ENCODE measurements at places on chromosomes 2 and 18.

DNA sequence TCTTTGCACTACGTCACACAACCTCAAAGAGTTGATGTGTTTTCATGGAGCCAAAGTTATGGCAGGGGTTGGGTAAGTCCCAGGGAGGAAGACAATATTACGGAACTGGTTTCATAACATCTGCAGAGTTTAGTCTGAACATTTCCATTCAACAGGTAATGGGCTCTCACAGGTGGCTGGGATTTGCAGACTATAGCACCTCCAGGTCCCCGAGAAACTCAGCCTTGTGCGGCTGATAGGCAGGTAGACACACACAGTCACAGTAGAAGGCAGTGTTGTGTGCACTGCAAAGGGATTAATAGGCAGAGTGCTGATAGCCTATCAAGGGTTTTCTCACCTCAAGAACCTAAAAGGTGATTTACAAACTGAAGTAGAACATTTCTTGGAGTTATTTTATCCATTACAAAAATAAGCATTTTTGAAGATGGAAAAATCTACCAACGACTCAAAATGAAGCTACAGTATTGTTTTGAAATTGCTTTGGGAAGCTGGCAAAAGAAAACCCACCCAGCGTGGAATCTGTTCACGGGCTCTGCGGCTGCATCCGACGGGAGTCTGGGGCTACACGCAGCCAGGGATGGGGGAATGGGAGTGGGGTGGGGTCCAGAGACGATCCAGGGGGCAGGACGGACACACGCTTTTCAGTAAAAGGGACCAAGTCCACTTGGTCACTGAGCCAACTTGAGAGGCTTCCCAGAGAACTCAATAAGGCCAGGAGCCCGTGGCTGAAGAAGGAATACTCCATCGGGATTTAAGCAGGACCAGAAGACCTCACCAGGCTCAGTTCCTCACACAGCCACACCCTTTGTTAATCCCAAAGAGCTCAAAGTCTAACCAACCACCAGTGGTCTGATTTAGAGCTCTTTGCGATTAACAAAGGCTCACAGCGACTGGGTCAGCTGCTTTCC is 82.9 kb downstream of the CHRNA1 start:
- no peak for DNase-seq

DNA sequence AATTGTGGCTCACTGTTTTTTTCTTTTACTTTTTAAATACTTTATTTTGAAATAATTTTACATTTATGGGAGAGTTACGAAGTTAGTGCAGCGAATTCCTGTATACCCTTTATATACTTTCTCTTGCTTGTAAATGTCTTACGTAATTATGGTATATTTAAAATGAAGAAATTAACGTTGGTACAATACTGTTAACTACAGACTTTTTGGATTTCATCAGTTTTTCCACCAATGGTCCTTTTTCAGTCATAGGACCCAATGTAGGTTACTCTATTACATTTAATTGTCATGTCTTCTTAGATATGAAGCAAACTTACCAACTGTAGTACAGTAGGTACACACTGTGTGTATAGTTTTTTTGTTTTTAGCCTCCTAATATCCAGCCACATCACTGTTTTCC is 76.3 kb downstream of the BOLA3 start:
- DNase-seq, result no peak

GRCh38 chr2:242056785-242057184 is 187.3 kb downstream of the RTP5 start:
- no peak for DNase-seq

- no peak for DNase-seq
Measured at GRCh38 chr2:7375901-7376300, 458.7 kb downstream of the RNF144A start.

DNA sequence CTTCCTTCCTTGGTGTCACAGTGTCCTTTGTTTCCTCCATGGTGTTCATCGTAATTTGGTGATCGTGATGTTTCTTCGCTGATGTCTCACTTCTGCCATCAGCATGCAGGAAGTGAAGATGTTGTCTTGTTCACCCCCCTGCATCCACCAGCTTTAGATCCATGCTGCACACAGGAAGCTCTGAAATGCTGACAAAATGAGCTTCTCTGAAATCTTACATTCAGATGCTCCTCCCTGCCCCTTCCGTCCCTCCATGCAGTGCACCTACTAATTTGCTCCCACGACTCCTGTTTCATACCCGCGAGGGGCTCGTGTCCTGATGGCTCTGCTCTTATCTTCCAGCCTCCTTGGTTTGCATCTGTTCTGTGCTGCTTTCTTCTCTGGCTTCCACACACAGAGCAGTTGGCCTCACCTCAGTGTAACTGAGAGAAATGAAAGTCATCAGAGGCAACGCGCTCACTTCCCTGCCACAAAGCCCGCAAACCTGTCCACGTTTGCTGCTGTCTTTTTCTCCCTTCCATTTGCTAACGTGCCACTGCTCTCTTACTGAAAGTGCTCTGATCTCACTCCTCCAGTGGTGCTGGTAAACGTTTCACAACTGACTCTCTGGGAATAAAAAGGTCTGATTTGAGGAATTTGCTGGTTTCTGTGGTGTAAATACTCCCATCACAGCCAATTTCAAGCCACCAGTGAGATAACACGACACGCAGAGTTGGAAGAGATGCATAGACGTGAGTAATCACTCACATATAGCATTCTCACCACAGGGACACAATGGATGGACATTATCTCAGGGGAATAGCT is 41.0 kb upstream of the MGAT4A start:
- DNase-seq, result no peak
